NCI-H1092 treated with DMSO at 0.1 percent for 48 hours (cell line): ENCODE measurements at places on chromosomes 1 and 21.

GRCh38 chr1:61776091-61776490, 33.8 kb downstream of the PATJ start:
- no peak for DNase-seq

DNA sequence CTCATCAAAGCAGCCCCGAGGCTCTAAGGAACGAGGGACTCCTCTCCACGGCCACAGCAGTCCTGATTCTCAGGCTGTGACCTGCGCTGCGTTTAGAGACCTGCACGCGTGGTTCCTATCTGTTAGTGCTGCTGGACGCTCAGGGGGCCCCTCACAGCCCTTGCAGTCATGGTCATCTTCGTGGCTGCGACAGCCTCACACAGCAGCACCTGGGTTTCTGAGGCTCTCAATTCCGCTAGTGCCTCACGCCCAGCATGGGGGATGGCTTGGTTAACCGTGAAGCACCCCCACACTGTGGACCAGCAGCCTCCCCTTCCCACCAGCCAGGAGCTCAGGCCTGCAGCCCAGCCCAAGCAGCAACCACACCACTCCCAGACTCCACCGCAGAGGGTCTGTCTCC, 7.8 kb downstream of the MORN1 start:
- no peak for DNase-seq

DNA sequence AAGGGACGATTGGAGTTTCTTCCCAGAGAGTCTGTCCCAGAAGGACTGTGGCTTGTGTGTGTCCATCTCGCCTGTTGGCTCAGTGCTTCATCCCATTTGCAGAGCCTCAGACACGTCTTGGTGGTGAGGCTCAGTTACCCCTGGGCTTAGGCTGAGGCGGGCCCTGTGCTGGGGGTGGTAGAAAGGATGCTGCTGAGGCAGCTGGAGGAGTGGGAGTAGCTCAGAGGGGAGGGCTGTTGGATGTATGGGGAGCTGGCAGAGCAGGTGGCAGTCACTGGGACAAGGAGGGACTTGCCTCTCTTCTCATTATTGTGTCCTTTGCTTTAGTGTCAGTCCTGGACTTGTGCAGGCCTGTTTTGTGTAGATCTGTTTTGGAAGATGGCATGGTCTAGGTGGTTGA, 7.3 kb upstream of the MIIP start:
- DNase-seq, result no peak

- no peak for DNase-seq
Observed at GRCh38 chr1:221877311-221877710, 135.4 kb upstream of the DUSP10 start.

- DNase-seq, result no peak
Observed at GRCh38 chr1:4681026-4681425, 26.6 kb downstream of the AJAP1 start.

- no peak for DNase-seq
Observed at GRCh38 chr1:49597436-49597835, 426.3 kb downstream of the AGBL4 start.

DNA sequence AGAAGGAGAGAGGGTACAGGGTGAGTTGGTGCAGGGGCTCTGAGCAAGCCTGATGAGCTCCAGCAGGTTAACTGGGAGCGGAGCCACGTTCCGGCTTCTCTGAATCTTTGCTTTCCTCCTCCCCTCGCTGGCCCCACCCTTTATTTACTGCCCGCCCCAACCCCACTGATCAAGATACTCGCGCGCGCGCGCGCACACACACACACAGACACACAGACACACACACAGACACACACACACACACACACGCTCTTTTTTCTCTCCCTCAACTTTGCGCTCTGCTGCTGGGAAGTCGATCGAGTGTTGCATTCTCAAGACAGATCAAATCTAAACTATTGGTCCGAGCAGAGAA, at the start of gene GRIK1:
GRIK1 (minus strand) TSS at position 73 of the 352 bp plus-strand sequence.
- DNase-seq, result no peak

DNA sequence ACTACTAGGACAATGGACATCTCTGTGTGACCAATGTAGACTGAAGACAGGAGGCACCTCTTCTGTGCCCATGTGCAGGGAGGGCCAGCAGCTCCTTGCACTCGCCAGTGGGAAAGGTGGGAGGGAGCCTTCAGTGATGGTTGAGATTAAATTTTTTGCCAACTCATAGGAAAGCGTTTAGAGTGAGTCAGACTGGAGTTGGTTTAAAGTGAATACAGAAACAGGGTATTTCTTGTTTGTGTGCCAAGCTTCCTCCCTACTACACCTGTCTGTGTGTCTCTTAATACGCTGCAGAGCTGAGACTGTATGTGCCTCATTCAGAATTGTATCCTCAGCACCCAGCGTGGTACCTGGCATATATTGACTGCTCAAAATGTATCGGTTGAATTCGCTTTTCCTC, 13.5 kb upstream of the COL16A1 start:
- no peak for DNase-seq

DNA sequence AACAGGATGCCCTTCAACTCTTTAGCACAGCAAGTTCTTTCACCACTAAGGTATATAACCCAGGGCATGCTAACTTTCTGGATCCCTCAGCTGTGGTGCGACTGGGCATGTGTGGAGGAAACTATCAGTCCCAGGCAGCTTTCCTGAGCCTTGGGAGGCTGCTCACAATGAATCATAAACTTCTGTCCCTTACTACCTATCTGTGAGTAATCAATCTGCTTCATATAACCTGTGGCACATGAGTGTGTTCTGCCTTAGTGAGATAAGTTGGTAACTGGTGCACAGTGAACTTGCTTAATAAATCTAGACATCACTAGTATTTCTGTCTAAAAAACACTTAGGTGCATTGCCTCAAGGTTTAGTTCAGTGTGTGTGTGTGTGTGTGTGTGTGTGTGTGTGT, 158.0 kb downstream of the GPATCH2 start:
- no peak for DNase-seq

- no peak for DNase-seq
Observed at GRCh38 chr1:60875138-60875537, 207.2 kb upstream of the NFIA start.

- no peak for DNase-seq
Observed at GRCh38 chr1:164969253-164969652, 387.3 kb downstream of the LMX1A start.

- DNase-seq, result no peak
Observed at GRCh38 chr1:169931795-169932231, 38.1 kb upstream of the SCYL3 start.

- DNase-seq, result peak; percentile 3
Observed at GRCh38 chr1:64470665-64471217, 812 bp downstream of the CACHD1 start.

DNA sequence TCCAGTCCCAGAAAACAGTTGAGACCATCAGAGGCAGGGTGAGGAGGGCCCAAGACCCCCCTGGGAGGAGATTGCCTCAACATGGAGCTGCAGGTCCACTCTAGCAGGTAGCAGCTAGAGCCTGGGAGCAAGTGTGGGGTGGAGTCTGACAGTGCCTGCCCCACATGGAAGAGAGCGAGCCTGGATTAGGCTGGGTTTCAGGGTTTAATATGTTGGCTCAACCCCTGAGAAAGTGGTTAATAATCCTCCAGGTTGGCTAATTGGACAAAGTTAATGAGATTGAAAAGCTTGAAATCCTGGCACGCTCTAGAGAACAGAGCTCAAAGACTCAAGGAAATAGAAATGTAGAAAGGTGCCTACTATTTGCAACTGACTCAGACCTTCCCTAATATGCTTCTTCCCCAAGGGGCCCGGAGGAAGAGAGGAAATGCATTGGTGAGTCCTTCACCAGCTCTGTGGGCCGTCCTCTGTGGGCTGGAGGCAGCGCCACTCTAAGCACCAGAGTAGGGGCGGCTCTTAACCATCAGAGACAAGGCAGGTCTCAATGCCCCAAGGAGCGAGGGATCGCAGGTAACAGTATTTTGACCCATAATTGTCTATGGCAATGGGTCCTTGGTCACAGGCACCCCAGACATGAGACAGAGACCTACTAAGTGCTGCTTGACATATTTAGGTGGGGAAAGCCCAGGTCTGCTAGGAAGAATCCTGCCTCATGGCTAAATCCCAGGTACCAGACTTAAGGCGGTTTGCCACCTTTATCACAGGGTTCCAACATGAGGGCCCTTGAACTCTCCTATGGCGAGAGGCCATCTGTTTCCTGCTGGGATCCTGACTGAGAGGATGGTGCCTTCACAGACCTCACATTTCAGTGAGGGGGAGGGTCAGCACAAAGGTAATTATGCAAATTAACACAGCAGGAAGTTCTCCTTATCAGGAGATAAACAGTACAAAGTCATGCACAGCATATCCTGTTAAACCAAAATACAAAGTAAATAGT, 33.8 kb downstream of the RSPH1 start:
- DNase-seq, result no peak
